NCI-H69 (cell line): ENCODE measurements at places on chromosomes 3 and 15.

- DNase-seq, result no peak
Observed at GRCh38 chr15:70653426-70653825, 109.9 kb downstream of the UACA start.

- no peak for DNase-seq
Observed at GRCh38 chr15:64925335-64926330, 13.9 kb downstream of the ANKDD1A start.

GRCh38 chr15:25805031-25805430 is 58.1 kb downstream of the ATP10A start:
- DNase-seq, result no peak

DNA sequence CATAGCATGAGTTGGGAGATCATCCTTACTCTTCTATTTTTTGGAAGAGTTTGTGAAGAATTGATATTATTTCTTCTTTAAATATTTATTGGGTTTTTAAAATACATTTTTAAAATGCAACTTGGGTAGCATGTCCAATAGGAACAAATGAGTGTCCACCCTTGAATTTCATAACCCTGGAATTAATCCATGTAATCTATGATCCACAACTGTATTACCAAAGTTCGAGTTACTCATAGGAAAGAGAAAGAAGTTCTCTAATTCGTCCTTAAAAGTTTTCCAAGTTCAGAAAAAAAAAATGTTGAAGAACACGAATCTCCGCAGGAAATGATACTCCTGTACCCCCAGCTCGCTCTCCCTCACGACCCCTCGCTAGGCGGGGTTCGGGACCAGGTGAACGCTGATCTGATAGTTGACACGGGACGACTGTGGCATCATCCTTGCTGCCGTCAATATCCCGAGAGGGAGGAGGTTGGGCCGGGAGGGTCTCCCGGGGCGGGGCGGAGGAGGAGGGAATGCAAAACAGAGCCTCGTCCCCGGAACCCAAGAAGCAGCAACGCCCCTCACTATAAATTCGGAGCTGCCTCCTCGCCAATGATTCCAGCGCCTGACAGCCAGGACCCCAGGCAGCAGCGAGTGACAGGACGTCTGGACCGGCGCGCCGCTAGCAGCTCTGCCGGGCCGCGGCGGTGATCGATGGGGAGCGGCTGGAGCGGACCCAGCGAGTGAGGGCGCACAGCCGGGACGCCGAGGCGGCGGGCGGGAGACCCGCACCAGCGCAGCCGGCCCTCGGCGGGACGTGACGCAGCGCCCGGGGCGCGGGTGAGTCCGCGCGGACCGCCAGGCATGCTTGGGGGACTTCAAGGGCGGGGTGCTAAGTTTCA is at the start of gene AGTR1:
TSS of gene AGTR1 (plus strand) at position 598 of the 884 bp plus-strand sequence. CDS start 43,133 bp downstream, outside the sequence.
- no peak for DNase-seq

GRCh38 chr3:141234283-141234682 is 2.7 kb downstream of the PXYLP1 start:
- DNase-seq, result no peak

DNA sequence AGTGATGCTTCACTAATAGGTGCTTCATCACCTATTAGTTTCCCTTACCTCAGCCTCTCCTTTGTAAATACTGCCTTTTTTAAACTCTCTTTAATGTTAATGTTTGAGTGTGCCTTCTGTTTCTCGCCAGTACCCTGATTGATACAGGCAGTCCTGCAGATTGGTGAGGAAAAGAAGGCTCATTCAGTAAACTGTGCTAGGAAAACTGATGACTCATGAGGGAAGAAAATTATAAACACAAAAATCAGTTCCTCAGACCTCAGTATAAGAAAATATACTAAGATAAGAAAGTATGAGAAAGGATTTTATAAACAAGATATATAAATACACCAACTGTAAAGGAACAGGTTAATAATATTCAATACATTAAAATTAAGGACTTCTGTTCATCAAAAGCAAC is 54.8 kb upstream of the OXTR start:
- DNase-seq, result no peak

DNA sequence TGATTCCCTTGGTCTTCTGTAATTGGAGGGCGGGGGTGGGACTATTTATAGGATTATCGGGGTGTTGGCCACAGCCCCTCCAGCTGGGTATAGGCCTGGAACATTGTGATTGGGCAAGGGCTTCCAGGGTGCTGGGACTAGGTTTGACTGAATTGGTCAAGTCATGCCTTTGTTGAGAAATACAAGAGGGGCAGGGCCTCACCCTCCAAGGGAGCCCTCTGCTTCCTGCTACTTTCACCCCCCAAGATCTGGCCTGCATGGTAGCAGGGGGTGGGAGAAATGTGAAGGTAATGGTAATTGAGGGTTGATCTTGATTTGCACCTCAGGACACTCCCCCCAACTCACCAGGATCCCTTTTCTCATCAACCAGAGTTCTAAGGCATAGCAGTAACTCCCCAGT is 25.2 kb downstream of the TRIM71 start:
- DNase-seq, result peak; percentile 19

GRCh38 chr3:60949146-60949545 is 302.1 kb downstream of the FHIT start:
- no peak for DNase-seq

DNA sequence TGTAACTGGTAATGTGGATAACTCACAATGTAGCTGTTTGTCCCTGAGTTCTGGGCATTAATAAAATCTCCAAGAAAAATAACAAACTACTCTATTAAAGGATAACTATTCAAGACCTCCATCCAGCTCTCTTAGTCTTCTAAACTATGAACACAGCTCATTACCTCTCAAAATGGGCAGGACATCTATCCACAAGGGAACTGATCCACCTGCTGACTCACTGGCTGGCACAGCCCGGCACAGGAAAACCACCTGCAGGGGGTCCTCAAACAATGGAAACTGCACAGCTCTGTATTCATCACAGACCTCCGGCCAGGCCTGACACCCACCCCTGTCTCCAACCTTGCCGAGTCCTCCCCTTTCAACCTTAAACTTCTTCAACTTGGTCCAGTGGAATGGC is 255.4 kb downstream of the TJP1 start:
- peak; percentile 79 for DNase-seq

DNA sequence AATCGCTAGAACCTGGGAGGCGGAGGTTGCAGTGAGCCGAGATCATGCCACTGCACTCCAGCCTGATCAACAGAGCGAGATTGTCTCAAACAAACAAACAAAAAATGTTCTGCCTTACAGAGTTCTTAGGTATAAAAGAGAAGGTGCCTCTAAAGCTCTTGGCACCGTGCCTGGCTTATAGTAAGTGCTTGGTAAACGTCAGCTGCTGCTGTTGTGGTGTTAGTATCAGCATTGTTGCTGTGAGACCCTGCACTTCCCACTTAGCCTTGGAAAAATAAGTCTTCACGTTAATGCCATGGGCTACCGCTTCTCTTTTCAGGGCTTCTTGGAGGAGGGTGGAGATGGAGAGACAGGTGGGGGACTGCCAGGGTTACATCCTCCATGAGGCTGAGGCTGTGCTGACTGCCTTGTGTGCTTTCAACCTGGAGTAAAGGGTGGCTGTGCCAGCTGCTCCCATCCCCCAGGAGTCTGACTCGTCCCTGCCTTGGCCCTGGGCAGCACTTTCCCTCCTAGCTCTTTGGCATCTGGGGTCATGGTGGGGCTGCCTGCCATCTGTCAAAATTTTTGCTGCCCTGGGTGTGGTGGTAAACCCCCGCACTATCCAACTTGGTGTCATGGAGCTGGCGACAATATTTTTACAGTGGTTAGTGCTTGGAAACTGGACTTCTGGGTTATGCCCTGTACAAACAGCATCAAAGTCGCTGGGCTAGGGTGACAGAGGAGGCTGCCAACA is 17.8 kb downstream of the FLNB start:
- DNase-seq, result peak; percentile 91

DNA sequence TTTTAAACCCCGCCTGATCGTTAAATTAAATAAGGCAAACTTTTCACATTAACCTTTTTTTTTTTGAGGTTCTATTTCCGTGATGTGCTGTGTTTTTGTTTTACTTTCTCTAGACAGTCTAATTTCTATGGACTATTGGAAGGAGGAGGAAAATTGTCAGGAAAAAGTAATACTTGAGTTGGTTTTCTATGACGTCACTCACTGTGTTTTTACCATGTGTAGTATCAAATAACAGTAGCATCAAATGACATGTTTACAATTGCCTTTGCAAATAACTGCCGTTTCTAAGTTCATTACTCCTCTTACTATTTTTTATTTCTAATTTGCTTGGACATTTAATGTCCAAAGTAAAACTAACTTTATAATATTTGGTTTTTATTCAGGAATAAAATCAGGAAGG is 32.3 kb downstream of the MYO1E start:
- DNase-seq, result no peak
